ENCODE measurements at places on chromosomes 4 and X.

- DNase-seq = no peak
Observed at GRCh38 chr4:71138007-71138615, 144.7 kb downstream of the DCK start.

GRCh38 chrX:40092808-40093435 lies 4.8 kb downstream of the BCOR start:
- no peak for DNase-seq

DNA sequence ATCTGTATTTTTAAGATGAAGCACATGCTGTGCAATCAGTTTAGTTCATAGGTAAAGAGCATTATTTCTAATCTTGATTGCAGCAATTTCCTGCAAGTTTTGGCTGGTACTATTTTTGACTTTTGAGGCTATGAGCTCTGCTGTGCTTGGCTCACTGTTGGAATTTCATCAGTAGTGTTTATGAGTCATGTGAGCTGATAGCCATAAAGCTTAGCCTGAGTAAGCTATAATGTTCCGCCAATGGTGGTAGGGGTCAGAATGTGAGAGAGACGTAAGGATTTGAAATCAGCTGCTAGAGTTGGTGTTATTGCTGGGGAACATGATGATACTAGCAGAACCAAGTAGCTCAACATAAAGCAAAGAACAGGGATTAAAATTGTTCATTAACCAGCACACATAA lies 590.9 kb upstream of the GNPDA2 start:
- DNase-seq = no peak

DNA sequence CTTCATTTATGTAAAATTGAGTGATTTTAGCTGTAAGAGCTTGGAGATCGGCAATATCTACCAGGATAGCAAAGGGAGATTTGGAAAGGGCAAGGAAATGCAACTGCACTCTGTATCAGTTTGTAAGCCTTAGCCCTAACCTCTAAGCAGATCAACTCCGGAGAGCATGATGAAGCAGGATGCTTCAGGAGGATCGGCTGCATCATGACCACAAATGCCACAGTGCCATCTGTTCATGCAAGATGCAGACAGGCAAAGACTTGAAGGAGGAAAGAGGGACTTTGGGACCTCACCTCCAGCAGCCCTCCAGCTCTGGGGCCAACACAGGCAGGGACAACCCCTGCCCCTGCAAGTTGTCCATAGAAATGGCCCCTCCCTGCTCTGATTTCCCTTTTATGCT lies 377.6 kb upstream of the GATB start:
- DNase-seq = no peak

GRCh38 chrX:20217271-20217670 lies 49.4 kb downstream of the RPS6KA3 start:
- peak; percentile 56 for DNase-seq

DNA sequence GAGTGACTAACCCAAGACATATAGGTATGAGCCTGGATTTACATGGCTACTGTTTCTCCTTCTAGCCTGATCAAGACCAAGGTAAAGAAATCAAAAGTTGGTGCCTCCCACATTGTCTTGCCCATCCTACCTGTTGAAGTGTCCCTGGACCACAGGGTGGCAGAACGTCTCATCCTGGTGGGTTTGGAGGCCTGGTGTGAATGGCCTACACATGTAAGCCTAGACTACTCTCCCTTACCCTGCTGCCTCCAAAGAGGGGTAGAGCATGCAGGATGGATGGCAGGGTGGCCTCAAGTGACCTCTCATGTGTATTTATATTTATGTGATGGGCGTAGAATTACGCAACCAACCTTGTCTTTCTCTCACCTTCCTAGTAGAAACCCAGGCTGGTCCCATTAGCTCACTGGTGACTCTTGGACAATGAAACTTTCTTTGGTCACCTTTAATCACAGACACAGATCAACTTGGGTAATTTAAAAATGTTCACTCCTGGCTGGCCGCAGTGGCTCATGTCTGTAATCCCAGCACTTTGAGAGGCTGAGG lies 73.3 kb upstream of the SOD3 start:
- no peak for DNase-seq

- peak; percentile 52 for DNase-seq
Observed at GRCh38 chr4:161444626-161445025, 719.2 kb downstream of the FSTL5 start.

DNA sequence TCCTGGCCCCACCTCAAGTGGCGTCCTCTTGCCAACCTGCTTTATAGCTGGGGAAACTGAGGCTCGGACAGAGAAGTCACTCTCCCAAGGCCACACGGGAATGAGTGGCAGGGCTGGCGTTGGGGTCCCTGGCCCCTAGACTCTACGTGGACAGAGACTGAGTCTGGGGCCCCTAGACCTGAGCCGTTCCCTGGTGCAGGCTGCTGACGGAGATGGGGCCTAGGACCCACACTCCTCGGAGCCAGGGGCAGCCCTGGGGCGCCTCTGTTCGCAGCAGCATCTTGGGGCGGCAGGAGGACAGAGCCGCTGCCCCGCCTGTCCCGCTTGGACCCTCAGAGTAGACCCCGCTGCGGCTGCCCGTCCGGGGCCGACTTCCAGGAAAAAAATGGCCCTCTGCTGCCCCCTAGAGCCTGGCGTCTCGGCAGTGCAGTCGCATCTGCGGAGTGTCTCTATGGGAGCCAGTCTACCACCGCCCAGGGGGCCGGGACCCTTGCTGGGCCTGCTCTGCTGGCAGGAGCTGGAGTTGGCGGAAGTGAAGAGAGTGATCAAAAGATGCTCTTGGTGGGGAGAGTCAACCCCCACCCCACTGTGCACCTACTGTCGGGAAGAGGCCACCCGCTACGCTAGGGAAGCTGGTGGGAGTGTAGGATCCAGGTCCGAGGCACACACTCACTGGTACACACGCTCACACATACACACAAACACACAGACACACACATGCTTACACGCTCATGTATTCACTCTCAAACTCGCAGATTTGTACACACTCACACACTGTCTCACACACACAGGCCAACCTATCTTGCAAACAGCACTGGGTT lies 220.1 kb downstream of the AFAP1 start:
- peak; percentile 42 for DNase-seq

DNA sequence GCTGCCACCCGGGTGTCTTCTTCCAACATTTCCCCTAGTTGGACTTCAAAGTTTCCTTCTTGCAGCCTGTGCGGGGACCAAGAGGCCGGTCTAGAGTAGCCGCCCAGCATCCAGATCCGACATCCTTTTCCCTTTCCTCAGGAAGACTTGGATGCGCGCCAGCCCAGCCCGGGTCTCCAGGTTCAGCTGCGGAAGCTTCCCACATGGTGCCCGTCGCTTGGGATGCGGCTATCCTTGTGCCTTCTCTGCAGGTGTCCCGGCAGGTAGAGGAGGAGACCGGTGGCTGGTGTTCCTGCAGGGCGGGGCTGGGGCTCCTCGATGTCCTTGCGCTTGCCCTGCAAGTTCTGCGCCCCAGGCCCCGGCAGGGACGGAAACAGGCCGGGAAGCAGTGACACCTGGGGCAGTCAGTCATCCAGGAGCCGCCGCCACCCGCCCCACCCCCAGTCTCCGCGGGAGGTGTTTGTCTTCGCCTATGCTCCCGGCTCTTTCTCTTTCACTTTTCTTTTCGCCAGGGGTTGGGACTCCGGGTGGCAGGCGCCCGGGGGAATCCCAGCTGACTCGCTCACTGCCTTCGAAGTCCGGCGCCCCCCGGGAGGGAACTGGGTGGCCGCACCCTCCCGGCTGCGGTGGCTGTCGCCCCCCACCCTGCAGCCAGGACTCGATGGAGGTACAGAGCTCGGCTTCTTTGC lies at the start of gene IL15:
Gene IL15 (plus strand): TSS at position 502 of the 689 bp plus-strand sequence. CDS start 82,882 bp downstream, outside the sequence.
- DNase-seq = peak; percentile 73

DNA sequence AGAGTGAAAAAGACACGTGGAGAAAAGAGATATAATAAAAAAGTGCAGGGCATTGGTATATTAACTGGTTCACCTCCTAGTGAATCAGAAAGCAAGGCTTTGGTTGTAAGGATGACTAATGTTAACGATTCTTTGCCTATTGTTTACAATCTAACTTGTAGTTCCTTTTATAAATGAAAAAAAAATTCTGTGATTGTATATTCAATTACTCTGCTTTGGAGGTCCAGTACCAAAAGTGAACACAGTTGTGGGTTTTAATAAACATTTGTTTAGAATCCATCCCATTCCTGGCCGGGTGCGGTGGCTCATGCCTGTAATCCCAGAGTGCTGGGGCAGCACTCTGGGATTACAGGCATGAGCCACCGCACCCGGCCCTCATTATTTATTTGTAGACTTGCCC lies 36.9 kb upstream of the PRSS12 start:
- DNase-seq = no peak

GRCh38 chrX:102138064-102138463 lies 4.2 kb downstream of the TCEAL6 start:
- no peak for DNase-seq

- peak; percentile 27 for DNase-seq
Observed at GRCh38 chr4:100493756-100494155, 24.1 kb downstream of the EMCN start.

GRCh38 chr4:19711871-19712270 lies 539.8 kb upstream of the SLIT2 start:
- DNase-seq = peak; percentile 65

- DNase-seq = no peak
Observed at GRCh38 chr4:152202415-152202814, 333.5 kb downstream of the FBXW7 start.

- DNase-seq = no peak
Observed at GRCh38 chr4:52317981-52318380, 266.9 kb downstream of the SPATA18 start.

DNA sequence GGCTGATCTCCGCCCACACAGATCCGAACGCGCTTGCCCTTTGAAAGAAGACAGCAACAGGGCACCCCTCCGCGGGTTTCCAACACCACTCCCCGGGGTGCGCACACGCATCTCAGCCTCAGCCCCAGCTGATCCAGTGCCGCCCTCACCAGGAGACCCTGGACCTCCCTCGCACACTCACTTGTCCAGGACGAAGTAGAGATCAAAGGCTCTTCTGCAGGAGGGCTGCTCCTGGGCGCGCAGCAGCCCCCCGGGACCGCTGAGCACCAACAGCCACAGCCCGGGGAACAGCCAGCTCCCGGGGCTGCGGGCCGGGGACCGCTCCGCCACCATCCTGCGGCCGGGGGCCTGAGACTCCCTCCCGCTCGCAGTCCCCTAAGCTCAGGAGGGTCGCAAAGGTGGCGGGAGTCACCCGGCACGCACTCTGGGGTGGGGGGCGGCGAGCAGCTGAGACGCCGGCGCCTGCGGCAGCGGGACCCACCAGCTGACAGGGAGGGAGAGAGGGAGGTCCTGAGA lies 743 bp downstream of the ANTXR2 start:
- DNase-seq = peak; percentile 31

GRCh38 chrX:44104699-44105098 lies 131.5 kb upstream of the NDP start:
- DNase-seq = no peak

DNA sequence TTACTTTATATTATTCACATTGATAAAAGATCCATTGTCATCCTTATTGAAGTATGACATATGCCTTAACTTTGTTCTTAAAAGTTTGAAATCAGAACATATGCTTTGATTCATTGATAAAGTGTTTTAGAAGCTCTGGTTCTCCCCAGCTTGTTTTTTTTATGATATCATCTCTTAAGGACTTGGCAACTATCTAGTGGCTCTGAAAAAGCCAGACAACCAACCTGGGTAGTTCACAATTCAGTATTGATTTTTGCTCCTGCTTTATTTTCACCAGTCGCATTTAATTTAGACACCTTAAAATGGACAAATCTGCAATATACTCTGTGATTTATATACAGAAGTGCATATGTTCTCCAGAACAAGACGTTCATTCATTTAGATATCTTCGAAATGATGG lies 70.1 kb downstream of the GRIA2 start:
- DNase-seq = no peak

GRCh38 chr4:128676095-128676494 lies 133.4 kb upstream of the JADE1 start:
- no peak for DNase-seq

- no peak for DNase-seq
Observed at GRCh38 chrX:109918753-109919152, 84.2 kb upstream of the TMEM164 start.

- peak; percentile 34 for DNase-seq
Observed at GRCh38 chr4:114694770-114695169, 96.2 kb downstream of the UGT8 start.

DNA sequence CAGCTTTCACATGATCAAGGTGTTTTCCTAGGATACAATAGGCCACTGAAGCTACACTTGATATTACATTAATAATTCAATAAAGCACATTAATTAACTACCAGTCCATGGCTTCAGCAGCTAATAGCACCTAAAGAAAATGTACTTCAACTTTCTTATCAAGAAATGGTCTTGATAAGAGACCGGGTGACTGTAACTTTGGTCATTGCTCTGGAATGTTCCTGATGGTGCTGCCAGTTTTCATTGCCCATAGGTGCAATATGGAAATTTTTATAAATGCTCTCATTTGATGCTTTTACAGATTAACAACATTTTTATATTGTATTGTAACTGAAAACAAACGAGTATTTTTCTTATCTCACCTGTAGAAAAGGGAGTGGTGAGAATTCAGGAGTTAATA lies 165.4 kb downstream of the SHROOM3 start:
- DNase-seq = no peak

DNA sequence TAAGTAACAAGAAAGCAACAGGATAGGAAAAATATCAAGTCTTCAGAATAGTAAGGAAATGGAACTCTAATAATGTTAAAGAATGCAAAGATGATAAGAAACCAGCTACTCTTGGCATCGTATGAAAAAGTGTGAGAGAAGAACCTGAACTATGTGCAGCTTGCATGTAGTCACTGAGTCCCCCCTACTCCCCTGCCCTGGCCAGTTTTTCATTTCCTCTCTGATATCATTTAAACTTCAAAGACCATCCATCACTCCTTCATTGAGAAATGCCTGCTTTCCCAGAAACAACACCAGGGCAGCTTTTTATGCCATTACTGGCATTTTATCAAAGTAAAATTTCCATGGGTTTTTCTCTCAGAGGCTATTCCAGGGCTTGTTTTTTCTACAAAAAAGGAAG lies 28.1 kb downstream of the INPP4B start:
- DNase-seq = peak; percentile 21

DNA sequence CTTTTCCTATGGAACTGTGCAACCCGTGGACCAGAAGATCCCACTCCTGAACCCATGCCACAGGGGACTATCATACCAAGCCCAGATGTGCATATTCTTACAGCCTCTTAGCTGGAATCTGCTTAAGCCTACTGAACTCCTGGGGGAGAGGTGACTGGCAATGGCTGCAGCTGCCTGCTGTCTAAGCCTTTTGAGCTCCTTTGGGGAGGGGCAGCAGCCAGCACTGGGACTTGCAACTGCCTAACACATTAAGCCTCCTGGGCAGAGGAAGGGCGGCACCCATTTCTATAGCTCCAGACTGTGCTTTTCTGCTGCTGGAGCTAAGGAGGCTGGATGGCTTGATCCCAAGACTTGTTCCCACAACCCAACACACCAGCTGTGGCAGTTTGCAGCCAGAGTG lies 117.9 kb upstream of the VEGFC start:
- DNase-seq = no peak

- no peak for DNase-seq
Observed at GRCh38 chr4:38621028-38621684, 42.8 kb upstream of the KLF3 start.

- DNase-seq = no peak
Observed at GRCh38 chr4:16537926-16538325, 311.7 kb upstream of the TAPT1 start.

- no peak for DNase-seq
Observed at GRCh38 chr4:152100379-152101201, 339.8 kb upstream of the GATB start.
